ENCODE measurements at places on chromosomes 3 and 15. TPM values are rescaled to one million over a fixed set of nuclear protein-coding genes. Genes with fewer than 3 reads are reported as not detected.

Gene NTRK3
- total RNA-seq: 3.2 TPM

DNA sequence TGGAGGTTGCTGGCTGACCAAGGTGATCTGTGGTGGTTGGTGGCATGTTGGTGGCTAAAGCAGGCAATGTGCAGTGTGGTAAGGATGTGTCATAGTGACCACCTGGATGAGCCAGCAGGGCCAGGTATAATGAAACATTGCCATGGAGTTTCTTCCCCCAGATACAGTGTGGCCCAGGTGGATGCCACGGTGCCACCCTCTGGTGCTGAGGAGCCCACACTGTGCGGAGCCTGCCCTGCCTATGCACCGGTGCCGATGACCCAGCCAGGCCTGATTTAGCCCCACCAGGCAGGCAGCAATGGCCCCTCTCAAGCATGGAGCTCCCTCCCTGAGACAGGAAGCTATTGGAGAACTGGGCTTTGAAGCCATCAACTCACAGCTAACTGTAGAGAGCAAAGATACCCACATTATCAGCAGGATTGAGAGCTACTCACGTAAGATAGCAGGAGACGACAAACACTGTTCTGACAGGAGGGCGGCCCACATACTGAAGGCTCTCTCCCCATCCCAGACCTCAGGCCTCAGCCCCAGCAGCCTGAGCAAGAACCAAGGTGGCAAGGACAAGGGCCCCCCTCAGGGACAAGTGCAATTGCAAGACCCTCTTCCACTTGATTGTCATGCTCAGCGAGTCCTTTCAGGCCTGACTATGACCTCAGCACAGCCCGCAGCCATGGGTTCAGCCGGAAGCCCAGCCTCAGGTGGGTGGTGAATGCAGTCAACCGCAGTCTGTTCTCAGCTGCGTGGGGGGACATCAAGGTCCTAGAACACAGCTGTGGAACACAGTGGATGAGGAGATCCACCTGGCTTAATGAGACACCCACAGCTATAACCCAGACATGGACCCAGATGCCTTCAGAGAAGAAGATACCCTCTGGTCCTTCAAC lies 82.8 kb upstream of the CDV3 start:
- DNase-seq: no peak

- DNase-seq: no peak
Measured at GRCh38 chr15:66481107-66481856, 16.3 kb downstream of the SNAPC5 start.

DNA sequence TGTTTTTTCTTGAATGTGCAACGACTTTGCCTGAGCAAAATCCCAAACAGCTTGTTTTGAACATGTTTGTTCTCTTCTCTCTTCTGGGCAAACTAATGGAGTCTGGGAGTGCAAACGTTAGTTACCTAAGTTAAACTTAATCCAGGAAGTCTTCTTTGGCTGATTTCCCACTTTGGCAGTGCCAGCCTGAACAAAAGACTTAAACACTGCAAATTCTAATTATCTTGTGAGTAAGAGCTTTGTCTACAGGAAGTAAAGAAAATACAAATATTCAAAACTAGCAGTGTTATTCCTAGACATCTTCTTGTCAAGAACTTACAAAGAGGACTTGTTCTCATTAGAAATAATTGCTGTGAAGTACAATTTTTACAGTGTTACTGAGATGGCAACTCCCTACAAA lies 16.7 kb upstream of the DENND6A start:
- DNase-seq: no peak

DNA sequence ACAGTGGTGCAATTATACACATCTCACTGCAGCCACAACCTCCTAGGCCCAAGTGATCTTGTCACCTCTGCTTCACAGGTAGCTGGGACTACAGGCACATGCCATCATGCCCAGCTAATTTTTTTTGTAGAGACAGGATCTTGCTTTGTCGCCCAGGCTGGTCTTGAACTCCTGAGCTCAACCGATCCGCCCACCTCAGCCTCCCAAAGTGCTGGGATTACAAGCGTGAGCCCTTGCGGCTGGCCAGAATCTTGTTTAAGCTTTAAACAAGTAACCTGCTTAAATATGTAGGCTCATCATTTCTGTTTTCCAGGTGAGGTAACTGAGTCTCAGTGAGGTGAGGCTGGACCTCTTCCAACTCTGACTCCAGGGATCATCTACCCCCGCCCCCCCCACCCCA lies 7.7 kb upstream of the PSTPIP1 start:
- DNase-seq: no peak
